ENCODE measurements at places on chromosomes 6 and 20. TPM values are rescaled to one million over a fixed set of nuclear protein-coding genes. Genes with fewer than 3 reads are reported as not detected.

Gene GPR63
- 2.6 TPM for polyA plus RNA-seq

Gene ALDH5A1
- polyA plus RNA-seq: 29.8 TPM

Gene MYH7B
- 0.46 TPM for polyA plus RNA-seq

DNA sequence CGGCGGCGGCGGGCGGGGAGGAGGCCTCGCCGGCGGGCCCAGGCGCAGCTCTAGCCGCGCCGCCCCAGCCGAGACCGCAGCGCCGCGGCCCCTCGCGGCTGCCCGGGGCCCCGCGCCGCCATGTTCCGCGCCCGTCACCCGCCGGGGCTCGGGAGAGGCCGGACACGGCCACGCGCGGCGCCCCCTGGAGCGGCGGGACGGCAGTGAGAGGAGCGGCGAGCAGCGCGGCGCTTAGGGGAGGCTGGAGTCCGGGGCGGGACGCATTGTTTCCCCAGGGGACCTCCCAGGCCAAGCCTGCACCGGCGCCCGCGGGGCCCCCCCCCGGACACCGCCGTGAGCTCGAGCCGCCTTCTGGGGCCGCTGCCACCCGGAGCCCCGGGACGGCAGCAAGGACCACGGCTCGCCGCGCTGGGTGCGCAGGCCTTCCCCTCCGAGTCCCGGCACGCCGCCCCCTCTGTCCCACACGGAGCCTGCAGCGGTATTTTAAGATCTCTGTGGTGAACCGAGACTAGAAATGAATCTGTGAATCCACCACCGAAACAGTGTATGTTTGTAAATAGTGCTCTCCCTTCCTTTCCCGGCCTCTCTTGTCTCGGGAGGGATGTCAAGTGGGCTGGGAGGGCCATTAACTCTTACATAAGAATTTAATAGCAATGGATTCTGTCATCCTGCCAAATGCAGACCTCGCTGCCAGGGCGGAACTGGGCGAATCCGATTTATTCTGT, 424 bp upstream of the KIF13A start:
- peak overlapping the region; percentile 65 for H3K4me3 ChIP-seq
- H3K36me3 ChIP-seq: no peaks in the 10 kb centered on the region
- H3K27me3 ChIP-seq: no peaks in the 10 kb centered on the region
- peaks cover 15% of the 10 kb centered on the region for H3K4me1 ChIP-seq

- no peak for DNase-seq
- no peaks in the 10 kb centered on the region for H3K36me3 ChIP-seq
- peaks cover 1% of the 10 kb centered on the region for H3K4me1 ChIP-seq
- no peaks in the 10 kb centered on the region for H3K27me3 ChIP-seq
- H3K4me3 ChIP-seq: no peak overlapping the region
- no peak overlapping the region for H3K27ac ChIP-seq
Measured at GRCh38 chr6:52635049-52635577, 35.8 kb upstream of the TMEM14A start.

DNA sequence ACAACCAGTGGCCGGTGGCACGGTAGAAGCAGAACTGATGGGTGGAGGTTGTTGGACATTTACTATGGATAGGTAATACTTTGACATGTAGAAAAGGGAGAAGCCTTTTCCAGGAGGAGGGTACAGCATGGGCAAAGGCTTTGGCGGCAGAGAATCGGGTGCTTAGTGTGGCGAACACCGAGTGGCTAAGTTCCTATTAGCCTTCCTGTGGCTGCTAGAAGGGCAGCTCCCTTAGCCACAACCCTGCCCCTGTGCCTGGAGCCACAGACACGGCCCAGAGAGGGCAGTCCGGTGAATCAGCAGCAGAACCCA, 37.9 kb upstream of the TGM2 start:
- H3K36me3 ChIP-seq: no peaks in the 10 kb centered on the region
- no peak for DNase-seq
- H3K27ac ChIP-seq: no peak overlapping the region
- no peak overlapping the region for H3K4me3 ChIP-seq
- no peaks in the 10 kb centered on the region for H3K4me1 ChIP-seq
- H3K27me3 ChIP-seq: no peaks in the 10 kb centered on the region

GRCh38 chr6:38503032-38503773, 136.5 kb downstream of the BTBD9 start:
- no peak overlapping the region for H3K27ac ChIP-seq
- H3K4me1 ChIP-seq: peaks cover 5% of the 10 kb centered on the region

GRCh38 chr20:5046656-5047339, 45.5 kb upstream of the SLC23A2 start:
- no peaks in the 10 kb centered on the region for H3K36me3 ChIP-seq
- H3K27me3 ChIP-seq: no peaks in the 10 kb centered on the region
- no peak overlapping the region for H3K4me3 ChIP-seq
- DNase-seq: no peak
- H3K27ac ChIP-seq: no peak overlapping the region

- no peaks in the 10 kb centered on the region for H3K27me3 ChIP-seq
- no peak overlapping the region for H3K4me3 ChIP-seq
- no peak for DNase-seq
- no peaks in the 10 kb centered on the region for H3K4me1 ChIP-seq
- H3K27ac ChIP-seq: no peak overlapping the region
Measured at GRCh38 chr20:52746770-52747169, 225.4 kb upstream of the TSHZ2 start.

DNA sequence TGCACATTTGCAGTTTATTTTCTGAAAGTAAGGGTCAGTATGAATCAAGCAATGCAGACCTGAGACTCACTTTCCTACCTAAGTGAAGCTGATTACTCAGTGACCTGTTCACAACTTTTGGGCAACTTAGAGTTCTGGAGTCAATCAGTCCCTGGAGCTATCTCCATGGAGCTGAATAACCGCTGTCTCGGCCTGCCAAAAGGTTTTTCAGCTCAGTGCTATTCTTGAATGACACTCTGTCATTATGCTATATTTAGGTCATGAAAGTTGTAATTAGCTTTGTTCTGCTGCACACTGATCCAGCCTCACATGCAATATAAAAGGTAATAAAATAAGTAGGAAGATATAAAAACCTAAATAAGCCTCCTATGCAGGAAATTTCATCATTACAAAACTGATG, 356.0 kb downstream of the BMP2 start:
- H3K27me3 ChIP-seq: no peaks in the 10 kb centered on the region
- DNase-seq: no peak
- H3K36me3 ChIP-seq: no peaks in the 10 kb centered on the region

GRCh38 chr20:14897608-14898007, 560.2 kb upstream of the FLRT3 start:
- no peaks in the 10 kb centered on the region for H3K4me1 ChIP-seq
- H3K27me3 ChIP-seq: no peaks in the 10 kb centered on the region
- no peak for DNase-seq
- H3K27ac ChIP-seq: no peak overlapping the region
- H3K36me3 ChIP-seq: no peaks in the 10 kb centered on the region

- no peaks in the 10 kb centered on the region for H3K4me1 ChIP-seq
- H3K27ac ChIP-seq: no peak overlapping the region
- H3K36me3 ChIP-seq: no peaks in the 10 kb centered on the region
- no peak overlapping the region for H3K4me3 ChIP-seq
- DNase-seq: peak; percentile 35
Measured at GRCh38 chr6:32700391-32701040, 34.1 kb upstream of the HLA-DQB1 start.

- no peaks in the 10 kb centered on the region for H3K36me3 ChIP-seq
- no peaks in the 10 kb centered on the region for H3K27me3 ChIP-seq
- no peak for DNase-seq
- no peaks in the 10 kb centered on the region for H3K4me1 ChIP-seq
Measured at GRCh38 chr6:16496991-16497801, 258.8 kb downstream of the GMPR start.

GRCh38 chr20:64109831-64110391, 2.5 kb upstream of the NPBWR2 start:
- peaks cover 8% of the 10 kb centered on the region for H3K27me3 ChIP-seq
- H3K4me1 ChIP-seq: no peaks in the 10 kb centered on the region
- H3K36me3 ChIP-seq: no peaks in the 10 kb centered on the region
- H3K4me3 ChIP-seq: no peak overlapping the region

DNA sequence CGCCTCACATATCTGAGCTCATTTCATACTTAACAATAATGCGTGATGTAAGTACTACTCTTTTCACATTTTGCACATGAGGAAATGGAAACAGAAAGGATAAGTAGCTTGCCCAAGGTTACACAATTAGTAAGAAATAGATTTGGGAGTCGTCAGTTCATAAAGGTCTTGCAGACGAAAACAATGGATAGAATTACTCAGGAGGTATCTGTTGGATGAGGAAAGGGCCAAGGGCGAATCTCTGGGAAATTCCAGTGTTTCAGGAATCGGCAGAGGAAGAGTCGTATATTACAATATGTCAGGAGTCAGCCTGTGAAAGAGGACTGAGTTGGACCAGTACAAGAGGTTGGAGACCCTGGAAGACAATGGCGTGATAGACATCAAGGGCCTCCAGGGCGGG, 12.8 kb upstream of the EDN1 start:
- DNase-seq: no peak
- H3K27ac ChIP-seq: peak overlapping the region; percentile 74
- H3K36me3 ChIP-seq: no peaks in the 10 kb centered on the region
- H3K4me3 ChIP-seq: no peak overlapping the region
- H3K4me1 ChIP-seq: peaks cover 21% of the 10 kb centered on the region
- H3K27me3 ChIP-seq: no peaks in the 10 kb centered on the region

DNA sequence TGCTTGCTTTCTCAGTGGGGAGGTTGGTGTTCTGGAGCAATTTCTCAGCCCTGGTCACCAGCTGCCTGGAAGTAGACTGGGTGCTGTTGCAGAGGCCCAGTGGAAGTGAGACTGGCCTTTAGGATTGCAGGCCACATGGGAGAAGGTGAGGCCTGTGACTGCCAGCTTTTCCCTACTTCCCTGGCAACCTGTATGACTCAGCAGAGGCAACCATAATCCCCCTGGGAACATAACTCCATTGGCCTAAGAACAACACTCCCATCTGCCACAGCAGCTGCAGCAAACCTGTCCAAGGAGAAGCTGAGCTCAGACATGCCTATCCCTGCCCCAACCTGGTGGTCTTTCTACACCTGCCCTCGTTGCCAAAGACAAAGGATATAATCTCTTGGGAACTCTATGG, 473.5 kb upstream of the SPTLC3 start:
- DNase-seq: no peak
- H3K36me3 ChIP-seq: no peaks in the 10 kb centered on the region
- H3K4me1 ChIP-seq: no peaks in the 10 kb centered on the region
- no peak overlapping the region for H3K27ac ChIP-seq
- H3K27me3 ChIP-seq: no peaks in the 10 kb centered on the region

DNA sequence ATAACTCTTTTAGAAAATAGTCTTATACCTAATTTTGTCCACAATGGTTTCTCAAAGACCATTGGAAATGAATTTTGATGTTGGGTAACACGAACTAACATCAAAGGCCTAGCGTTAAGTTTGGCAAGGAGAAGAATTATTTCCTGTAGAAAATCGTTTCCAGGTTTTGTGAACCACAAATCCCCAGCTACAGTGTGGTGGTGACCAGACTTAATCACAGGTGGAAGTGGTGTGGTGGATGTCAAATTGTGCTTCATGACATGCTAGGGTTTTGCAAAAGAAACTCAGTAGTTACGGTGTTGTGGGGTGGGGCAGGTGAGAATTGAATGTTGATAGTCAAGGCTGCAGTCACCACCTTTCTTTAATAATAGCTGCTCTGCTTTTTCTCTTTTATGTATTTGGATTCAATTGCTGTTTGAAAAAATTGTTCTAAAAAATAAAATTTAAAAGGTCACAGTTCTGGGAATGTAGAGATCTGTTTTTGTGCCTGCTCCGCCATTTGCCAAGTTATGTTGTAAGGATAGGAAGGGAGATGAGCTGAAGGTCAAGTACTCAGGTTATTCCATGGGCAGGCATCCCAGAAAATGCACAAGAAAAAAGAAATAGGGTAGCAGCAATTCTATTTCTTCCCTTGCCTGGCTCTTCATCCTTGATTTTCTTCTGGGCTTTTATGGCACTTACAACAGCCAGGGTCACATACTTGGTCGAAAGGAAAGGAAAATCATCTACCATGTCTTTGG, 83.6 kb downstream of the F13A1 start:
- DNase-seq: no peak
- no peak overlapping the region for H3K27ac ChIP-seq
- no peaks in the 10 kb centered on the region for H3K27me3 ChIP-seq
- H3K36me3 ChIP-seq: no peaks in the 10 kb centered on the region
- no peaks in the 10 kb centered on the region for H3K4me1 ChIP-seq

DNA sequence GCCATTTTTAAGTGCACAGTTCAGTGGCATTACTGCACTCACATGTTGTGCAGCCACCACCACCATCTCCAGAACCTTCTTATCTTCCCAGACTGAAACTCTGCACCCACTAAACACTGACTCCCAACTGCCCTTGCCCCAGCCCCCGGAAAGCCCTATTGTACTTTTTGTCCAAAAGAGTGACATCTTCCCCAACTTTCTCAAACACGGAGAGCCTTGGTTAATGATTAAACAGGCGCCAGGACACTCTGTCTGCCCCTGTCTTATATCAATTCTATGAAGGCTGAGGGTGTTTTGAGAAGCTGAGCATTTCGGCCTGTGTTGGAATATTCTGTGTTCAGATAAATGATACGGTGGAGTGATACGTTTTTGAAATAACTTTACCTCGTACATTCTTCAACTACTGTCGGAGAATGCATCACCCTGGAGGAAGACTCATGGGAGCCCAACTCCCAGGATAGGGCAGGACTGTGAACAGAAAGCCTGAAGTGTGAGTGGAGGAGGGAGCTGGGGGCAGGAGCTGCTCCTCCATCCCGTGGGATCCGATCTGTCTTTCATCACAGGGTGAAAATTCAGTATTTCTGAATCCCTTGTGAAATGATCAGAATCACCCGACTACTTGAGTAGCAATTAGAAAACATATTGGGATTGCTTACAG, 68.7 kb upstream of the FOXC1 start:
- H3K4me3 ChIP-seq: no peak overlapping the region
- no peak overlapping the region for H3K27ac ChIP-seq
- H3K4me1 ChIP-seq: peaks cover 3% of the 10 kb centered on the region
- no peaks in the 10 kb centered on the region for H3K36me3 ChIP-seq
